ENCODE measurements at places on chromosomes 7 and 10. TPM values are rescaled to one million over a fixed set of nuclear protein-coding genes. Genes with fewer than 3 reads are reported as not detected.
A peak's percentile ranks its signal among the peaks of the same experiment; 100 is the strongest.

The TDRD1 gene
- 1.5 TPM for total RNA-seq

The GPR141 gene
- total RNA-seq = 0.58 TPM

The NPY gene
- total RNA-seq = not detected

The CLCN1 gene
- not detected for total RNA-seq

The CUEDC2 gene
- total RNA-seq = 33.3 TPM

GRCh38 chr10:75650648-75651047 lies 219.2 kb downstream of the LRMDA start:
- DNase-seq = no peak
- no peak overlapping the region for H3K4me3 ChIP-seq
- H3K27me3 ChIP-seq = no peaks in the 10 kb centered on the region
- H3K27ac ChIP-seq = no peak overlapping the region
- peaks cover 18% of the 10 kb centered on the region for H3K4me1 ChIP-seq

- no peaks in the 10 kb centered on the region for H3K27me3 ChIP-seq
- no peak overlapping the region for H3K4me3 ChIP-seq
- H3K27ac ChIP-seq = no peak overlapping the region
- no peak for DNase-seq
- H3K4me1 ChIP-seq = no peaks in the 10 kb centered on the region
- no peaks in the 10 kb centered on the region for H3K36me3 ChIP-seq
These were observed 17.0 kb downstream of the ATE1 start for GRCh38 chr10:121910673-121911420.

- no peak for DNase-seq
- no peaks in the 10 kb centered on the region for H3K36me3 ChIP-seq
- no peaks in the 10 kb centered on the region for H3K4me1 ChIP-seq
- no peaks in the 10 kb centered on the region for H3K27me3 ChIP-seq
- no peak overlapping the region for H3K27ac ChIP-seq
These were observed 116.1 kb downstream of the KLF6 start for GRCh38 chr10:3668966-3669330.

DNA sequence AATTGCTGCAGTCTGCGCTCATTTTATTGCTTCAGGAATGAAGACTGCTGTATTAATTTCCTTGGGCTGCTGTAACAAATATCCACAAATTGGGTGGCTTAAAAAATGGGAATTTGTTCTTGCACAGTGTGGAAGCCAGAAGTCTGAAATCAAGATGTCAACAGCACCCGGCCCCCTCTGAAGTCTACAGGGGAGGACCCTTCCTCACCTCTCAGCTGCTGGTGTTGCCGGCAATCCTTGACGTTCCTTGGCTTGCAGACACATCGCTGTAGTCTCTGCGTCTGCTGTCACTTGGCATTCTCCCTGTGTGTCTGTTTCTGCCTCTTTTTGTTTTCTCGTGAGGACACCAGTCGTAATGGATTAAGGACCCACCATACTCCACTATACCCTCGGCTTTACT lies 166.2 kb downstream of the PTPN20 start:
- no peak overlapping the region for H3K4me3 ChIP-seq
- H3K27me3 ChIP-seq = no peaks in the 10 kb centered on the region
- no peak for DNase-seq
- no peaks in the 10 kb centered on the region for H3K36me3 ChIP-seq
- no peaks in the 10 kb centered on the region for H3K4me1 ChIP-seq

DNA sequence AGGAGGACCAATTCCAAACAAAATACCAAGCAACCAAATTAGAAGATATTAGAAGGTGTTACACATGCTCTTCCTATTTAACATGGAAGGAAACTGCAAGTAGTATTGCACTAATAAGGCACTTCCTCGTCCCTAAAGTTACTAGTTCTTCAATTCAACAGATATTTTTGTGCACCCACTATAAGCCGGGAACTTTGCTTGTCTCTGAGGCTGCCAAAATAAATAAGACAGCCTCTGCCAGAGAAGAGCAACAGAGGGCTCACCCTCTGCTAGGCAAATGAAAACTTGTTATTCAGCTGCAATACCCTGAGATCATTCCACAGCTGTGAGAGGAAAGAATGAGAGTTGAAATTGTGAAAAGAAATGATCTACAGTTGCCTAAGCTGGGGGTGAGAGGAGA lies 37.4 kb upstream of the GSAP start:
- no peak overlapping the region for H3K27ac ChIP-seq
- H3K4me1 ChIP-seq = no peaks in the 10 kb centered on the region
- H3K4me3 ChIP-seq = no peak overlapping the region
- no peaks in the 10 kb centered on the region for H3K36me3 ChIP-seq
- H3K27me3 ChIP-seq = no peaks in the 10 kb centered on the region

- H3K36me3 ChIP-seq = no peaks in the 10 kb centered on the region
- H3K27me3 ChIP-seq = no peaks in the 10 kb centered on the region
- DNase-seq = no peak
- H3K4me3 ChIP-seq = no peak overlapping the region
These were observed 16.7 kb upstream of the SYPL1 start for GRCh38 chr7:106128836-106129235.

DNA sequence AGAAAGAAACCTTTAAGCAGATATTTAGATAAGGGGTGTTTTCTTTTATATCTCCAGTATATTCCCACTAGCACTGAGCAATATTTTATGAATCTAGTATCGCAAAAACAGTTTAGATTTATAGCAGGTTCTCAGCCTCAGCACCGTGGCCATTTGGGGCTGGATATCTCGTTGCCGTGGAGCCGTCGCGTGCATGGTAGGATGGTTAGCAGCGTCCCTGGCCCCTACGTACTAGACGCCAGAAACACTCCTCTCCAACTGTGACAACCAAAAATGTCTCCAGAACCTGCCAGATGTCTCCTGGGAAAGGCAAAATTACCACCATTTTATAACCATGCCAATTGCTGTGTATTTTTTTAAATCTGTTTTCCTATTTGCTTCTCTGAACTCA lies 172.9 kb downstream of the CACNB2 start:
- no peaks in the 10 kb centered on the region for H3K4me1 ChIP-seq
- no peak for DNase-seq
- no peak overlapping the region for H3K4me3 ChIP-seq
- peak overlapping the region; percentile 58 for H3K27ac ChIP-seq

DNA sequence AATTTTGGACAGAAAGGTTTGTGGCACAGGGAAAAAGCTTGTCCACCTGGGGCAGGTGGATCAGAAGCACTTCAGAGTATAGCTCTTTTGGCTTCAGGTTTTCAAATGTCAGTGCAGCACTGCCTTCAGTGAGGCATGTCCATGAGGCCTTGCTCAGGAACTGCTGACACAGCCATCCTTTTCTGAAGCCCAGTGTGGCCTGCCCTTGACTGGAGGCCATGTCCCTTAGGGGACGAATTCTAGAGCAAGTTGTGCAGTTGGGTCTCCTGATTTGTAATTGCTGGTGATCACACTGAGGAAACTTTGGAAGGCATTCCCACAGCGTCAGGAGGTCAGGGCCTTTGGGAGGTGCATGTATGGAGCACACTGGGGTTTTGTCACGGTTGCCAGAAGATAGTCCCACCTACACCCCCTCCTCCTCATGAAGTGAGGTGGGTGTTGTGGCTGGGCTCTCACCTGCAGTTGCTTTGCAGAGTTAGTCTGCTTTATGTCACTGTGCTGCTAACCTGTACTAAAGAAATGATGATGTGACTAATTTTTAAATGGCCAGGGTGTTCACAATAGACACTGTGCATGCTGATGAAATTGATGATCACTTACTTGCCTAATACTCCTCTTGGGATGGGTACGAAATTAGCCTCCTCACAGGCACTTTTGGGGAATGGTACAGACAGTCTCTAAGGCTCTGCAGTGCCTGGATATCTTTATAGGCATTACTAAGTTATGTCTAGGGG lies 41.7 kb downstream of the OGDH start:
- no peak overlapping the region for H3K4me3 ChIP-seq
- no peak overlapping the region for H3K27ac ChIP-seq
- H3K4me1 ChIP-seq = no peaks in the 10 kb centered on the region
- no peaks in the 10 kb centered on the region for H3K27me3 ChIP-seq

- H3K27me3 ChIP-seq = no peaks in the 10 kb centered on the region
- H3K4me3 ChIP-seq = no peak overlapping the region
- H3K27ac ChIP-seq = peak overlapping the region; percentile 69
- peaks cover 21% of the 10 kb centered on the region for H3K4me1 ChIP-seq
- peak; percentile 18 for DNase-seq
These were observed 15.9 kb downstream of the FAM53B start for GRCh38 chr10:124728071-124728829.

DNA sequence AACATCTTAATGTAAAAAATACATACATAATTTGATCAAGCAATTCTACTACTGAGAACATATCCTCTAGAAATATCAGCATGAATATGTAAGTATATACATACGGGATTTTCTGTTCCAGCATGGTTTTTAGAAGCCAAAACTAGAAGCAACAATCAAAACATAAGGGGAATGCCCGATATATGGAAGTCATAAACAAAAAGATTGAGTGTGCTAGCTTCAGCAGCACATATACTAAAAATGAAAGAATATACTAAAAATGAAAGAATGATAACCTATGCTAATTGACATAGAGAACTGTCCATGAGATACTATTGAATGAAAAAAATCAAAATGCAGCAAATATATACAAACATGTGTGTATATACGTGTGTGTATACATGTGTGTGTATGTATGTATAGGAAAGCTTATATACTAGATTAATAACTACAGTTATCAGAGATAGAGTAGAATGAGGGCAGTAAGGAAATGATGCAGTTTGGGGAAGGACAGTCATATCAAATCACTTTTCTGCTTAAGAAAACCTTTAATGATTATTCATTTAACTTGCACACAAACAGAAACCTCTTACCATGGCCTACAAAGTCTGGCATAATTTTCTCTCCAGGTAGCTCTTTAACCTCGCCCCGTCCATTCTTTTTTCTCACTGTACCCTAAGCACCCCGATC lies 72.9 kb downstream of the NPY start:
- H3K4me1 ChIP-seq = no peaks in the 10 kb centered on the region
- H3K27me3 ChIP-seq = no peaks in the 10 kb centered on the region
- DNase-seq = no peak

GRCh38 chr7:83547526-83547925 lies 101.4 kb downstream of the SEMA3E start:
- no peaks in the 10 kb centered on the region for H3K27me3 ChIP-seq
- no peak overlapping the region for H3K4me3 ChIP-seq
- no peaks in the 10 kb centered on the region for H3K36me3 ChIP-seq
- no peak overlapping the region for H3K27ac ChIP-seq
- peaks cover 3% of the 10 kb centered on the region for H3K4me1 ChIP-seq

DNA sequence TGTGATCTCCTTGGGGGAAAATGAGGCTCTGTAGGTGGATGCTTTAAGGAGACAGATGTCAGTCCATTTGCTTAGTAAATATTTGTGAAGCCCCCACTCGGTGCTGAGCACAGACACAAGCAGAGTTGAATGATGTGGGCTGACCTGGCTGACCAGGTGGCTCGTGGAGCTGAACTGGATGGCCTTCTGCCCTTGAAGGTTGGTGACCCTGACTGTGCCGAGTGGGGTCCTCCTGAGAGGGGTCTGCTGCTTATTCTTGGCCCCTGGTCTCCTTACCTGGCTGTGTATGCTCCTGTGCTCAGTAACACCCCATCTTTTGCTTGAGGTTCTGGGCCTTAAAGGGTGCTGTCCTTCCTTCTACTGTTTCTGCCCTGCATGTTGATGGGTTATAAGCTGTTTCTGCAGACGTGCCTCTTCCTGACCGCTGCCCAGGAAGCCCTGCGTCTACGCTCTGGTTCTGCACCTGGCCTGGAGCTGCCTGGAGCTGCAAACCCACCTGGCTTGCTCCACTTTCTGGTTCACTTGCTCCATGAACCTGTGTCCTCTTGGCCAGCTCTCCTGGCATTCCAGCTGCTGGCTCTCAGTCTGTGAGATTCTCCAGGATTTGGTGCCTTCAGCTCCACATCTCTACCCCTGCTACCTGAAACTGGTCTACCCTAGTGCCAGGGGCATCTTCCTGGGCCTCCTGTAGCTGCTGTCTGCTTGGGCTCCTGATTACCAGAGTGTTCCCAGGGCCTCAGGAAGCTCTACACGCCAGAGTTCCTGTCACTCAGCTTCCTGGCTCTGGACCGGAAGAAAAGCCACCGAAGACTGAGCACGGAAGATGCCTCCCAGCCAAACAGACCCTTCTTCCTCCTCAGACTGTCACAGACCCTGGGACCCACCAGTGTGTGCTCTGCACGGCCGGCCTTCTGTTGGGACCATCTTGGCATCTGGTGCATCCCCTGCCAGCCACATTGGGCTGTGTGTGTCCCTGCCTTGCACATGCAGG lies 76.5 kb downstream of the ADCY1 start:
- no peak for DNase-seq
- H3K27ac ChIP-seq = no peak overlapping the region
- no peaks in the 10 kb centered on the region for H3K36me3 ChIP-seq
- no peaks in the 10 kb centered on the region for H3K27me3 ChIP-seq

- DNase-seq = no peak
- no peak overlapping the region for H3K4me3 ChIP-seq
- H3K27me3 ChIP-seq = no peaks in the 10 kb centered on the region
- no peaks in the 10 kb centered on the region for H3K4me1 ChIP-seq
- no peak overlapping the region for H3K27ac ChIP-seq
These were observed 102.5 kb downstream of the RAMP3 start for GRCh38 chr7:45259966-45260646.

- H3K27ac ChIP-seq = no peak overlapping the region
- H3K36me3 ChIP-seq = no peaks in the 10 kb centered on the region
- DNase-seq = no peak
- no peaks in the 10 kb centered on the region for H3K27me3 ChIP-seq
These were observed 12.8 kb downstream of the BNIP3 start for GRCh38 chr10:131968949-131969348.

GRCh38 chr10:44378626-44379025 lies 6.3 kb downstream of the CXCL12 start:
- H3K27ac ChIP-seq = no peak overlapping the region
- DNase-seq = no peak
- H3K4me1 ChIP-seq = peaks cover 4% of the 10 kb centered on the region

- peaks cover 4% of the 10 kb centered on the region for H3K27me3 ChIP-seq
- no peaks in the 10 kb centered on the region for H3K4me1 ChIP-seq
- no peak for DNase-seq
- H3K4me3 ChIP-seq = no peak overlapping the region
These were observed 21.8 kb downstream of the KCP start for GRCh38 chr7:128888756-128889095.

- no peak overlapping the region for H3K27ac ChIP-seq
- H3K36me3 ChIP-seq = no peaks in the 10 kb centered on the region
- DNase-seq = no peak
- H3K4me3 ChIP-seq = no peak overlapping the region
These were observed 260.5 kb upstream of the PITRM1 start for GRCh38 chr10:3433131-3433530.

- no peaks in the 10 kb centered on the region for H3K4me1 ChIP-seq
- no peak overlapping the region for H3K4me3 ChIP-seq
- no peaks in the 10 kb centered on the region for H3K36me3 ChIP-seq
- no peak for DNase-seq
- H3K27ac ChIP-seq = no peak overlapping the region
- H3K27me3 ChIP-seq = no peaks in the 10 kb centered on the region
These were observed 21.3 kb downstream of the CYCS start for GRCh38 chr7:25103773-25104172.

DNA sequence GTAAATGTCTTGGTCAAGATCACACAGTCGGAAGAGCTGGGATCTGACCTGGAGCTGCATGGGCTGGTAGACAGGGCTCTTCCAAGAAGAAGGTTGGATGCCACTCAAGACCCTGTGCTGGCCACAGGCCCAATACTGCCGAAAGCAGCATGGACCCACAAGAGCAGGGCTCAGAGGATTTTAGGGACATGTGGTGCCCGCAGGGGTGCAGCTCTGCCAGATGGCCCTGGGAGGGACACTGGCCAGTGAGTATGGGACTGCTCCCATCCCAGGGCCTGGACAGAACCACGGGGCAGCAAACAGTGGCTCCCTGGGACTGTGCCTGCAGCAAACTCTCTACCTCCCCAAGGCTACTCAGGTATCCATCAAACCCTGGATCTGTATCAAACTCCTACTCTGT lies 12.4 kb downstream of the MAT1A start:
- no peak overlapping the region for H3K27ac ChIP-seq
- H3K36me3 ChIP-seq = no peaks in the 10 kb centered on the region
- no peaks in the 10 kb centered on the region for H3K27me3 ChIP-seq

All from uterus (tissue), 4 donors.